Thyroid gland (tissue), 4 donors: ENCODE measurements at places on chromosomes 1 and 21. TPM values are rescaled to one million over a fixed set of nuclear protein-coding genes. Genes with fewer than 3 reads are reported as not detected.

THEM5 gene
- not detected for total RNA-seq

RBM11 gene
- total RNA-seq: 14.8 TPM

DNA sequence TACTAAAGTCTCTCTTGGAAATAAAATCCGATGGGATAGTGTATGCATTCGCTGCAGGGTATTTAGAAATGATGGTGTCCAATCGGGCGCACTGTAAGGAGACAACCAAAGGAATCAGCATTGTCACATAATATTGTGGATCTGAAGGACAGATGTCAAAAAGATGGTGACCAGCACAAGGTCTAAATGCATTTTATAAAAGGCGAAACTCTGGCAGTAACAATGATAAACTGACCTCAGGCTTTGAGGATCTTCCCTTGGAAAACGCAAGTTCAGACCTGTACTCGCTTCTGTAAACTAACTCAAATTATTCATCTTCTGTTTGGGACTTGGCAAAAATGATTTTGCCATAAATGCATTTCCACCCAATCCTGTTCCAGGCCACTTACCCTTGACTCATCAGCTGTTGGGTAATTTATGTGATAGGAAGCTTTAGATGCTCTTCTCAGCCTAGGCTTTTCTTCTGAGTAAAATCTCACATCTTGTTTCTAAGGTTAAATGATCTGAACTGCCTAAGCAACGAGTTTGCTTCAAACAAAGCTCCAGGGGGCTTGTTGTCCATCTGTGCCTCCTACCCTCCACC lies 33.8 kb downstream of the STPG1 start:
- H3K36me3 ChIP-seq: peaks cover 3% of the 10 kb centered on the region
- DNase-seq: no peak
- no peaks in the 10 kb centered on the region for H3K27me3 ChIP-seq

DNA sequence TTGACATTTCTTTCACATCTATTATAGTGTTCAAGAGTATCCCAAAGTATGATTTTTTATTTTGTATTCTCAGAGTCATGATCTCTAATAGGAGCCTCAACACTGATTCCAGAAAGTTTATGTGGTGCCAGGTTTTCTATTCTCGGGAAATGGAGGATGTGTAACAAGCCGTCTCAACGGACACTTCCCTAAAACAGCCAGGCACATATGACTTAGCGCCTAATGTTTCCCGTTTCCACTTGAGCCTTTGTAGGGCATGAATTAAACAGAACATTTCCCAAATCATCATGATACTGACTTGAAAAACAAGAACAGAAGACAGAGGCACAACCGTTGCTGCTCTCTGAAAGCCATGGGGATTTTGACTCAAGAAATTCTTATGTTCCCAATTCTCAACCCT lies 8.0 kb downstream of the CYYR1 start:
- H3K4me3 ChIP-seq: no peak overlapping the region
- no peaks in the 10 kb centered on the region for H3K27me3 ChIP-seq
- no peaks in the 10 kb centered on the region for H3K36me3 ChIP-seq
- no peak overlapping the region for H3K27ac ChIP-seq
- DNase-seq: no peak
- no peaks in the 10 kb centered on the region for H3K4me1 ChIP-seq

DNA sequence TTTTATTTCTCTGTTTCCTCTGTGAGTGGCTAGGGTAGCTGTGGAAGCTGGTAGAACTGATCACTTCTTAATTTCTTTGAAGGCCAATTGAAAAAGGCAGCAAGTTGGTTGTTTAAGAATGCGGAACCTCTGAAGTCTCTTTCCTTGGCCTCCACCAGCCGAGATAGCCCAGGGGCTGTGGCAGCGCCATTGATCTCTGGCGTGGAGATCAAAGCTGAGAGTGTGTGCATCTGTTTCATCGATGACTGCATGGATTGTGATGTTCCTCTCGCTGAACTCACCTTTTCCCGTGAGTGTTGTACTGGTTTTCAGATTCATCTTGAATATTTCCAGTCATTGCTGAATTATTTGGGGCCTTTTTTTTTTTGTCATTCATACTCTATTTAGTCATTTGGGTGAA lies 97.7 kb downstream of the VPS13D start:
- H3K27me3 ChIP-seq: no peaks in the 10 kb centered on the region
- H3K27ac ChIP-seq: no peak overlapping the region
- H3K36me3 ChIP-seq: peaks cover 48% of the 10 kb centered on the region
- DNase-seq: no peak
- no peaks in the 10 kb centered on the region for H3K4me1 ChIP-seq

DNA sequence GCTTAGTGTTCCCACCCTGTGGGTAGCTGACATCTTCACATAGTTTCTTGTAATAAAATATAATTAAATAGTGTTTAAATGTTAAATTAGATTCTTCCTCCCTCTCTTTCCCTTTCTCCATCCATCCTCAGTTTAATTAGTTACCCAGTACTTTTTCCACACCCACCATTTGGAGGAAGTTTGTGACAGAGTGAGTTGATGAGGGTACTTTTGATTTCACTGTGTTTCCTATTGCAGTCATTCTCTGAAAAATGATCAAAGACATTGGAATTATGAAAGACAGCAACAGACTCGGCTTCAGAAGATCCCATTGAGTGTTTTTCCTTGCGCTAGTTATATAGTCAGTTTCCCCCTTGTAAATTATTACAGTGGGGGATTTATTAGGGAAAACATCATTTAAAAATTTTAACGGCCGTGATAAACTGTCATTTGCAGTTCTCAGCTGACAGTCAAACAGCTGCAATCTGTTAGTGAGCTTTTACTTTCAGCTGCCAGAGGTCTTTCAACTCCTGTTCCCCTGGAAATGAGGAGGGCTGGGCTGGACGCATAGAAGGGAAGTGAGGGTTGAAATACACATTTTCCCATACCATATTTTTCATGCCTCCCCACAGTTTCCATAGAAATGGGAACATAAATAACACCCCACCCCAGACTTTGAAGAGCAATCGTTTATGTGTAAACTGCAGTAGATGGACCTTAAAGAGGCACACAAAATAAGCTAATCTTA lies 61.3 kb upstream of the CACYBP start:
- no peaks in the 10 kb centered on the region for H3K36me3 ChIP-seq
- no peak overlapping the region for H3K4me3 ChIP-seq
- no peak for DNase-seq
- H3K4me1 ChIP-seq: no peaks in the 10 kb centered on the region

DNA sequence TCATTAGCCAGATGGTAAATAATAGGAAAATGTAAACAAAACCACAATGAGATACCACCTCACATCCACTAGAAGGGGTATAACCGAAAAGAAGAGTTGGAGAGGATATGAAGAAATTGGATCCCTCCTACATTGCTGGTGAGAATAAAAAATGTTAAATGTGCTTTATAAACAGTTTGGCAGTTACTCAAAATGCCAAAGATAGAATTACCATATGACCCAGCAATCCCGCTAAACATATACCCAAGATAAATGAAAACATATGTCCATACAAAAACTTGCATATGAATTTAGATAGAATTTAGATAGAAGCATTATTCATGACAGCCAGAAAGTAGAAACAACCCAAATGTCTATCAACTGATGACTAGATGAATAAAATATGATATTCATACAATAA lies 4.4 kb upstream of the FMO2 start:
- DNase-seq: no peak
- no peaks in the 10 kb centered on the region for H3K36me3 ChIP-seq
- no peaks in the 10 kb centered on the region for H3K27me3 ChIP-seq
- no peaks in the 10 kb centered on the region for H3K4me1 ChIP-seq
- no peak overlapping the region for H3K27ac ChIP-seq

DNA sequence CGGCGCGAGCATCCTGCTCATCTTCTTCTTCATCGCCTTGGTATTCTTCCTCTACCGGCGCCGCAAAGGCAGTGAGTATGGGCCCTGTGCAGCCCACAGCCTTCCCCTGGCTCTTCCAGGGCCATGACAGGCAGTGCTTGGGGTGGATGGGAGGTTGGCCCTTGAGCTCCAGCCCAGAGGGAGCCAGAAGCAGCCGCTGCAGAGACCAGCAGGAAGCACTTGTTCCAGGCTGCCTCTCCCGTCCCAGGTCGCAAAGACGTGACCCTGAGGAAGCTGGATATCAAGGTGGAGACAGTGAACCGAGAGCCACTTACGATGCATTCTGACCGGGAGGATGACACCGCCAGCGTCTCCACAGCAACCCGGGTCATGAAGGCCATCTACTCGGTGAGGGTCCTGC lies 87.3 kb upstream of the CD1D start:
- no peaks in the 10 kb centered on the region for H3K27me3 ChIP-seq
- no peak overlapping the region for H3K27ac ChIP-seq
- peaks cover 32% of the 10 kb centered on the region for H3K36me3 ChIP-seq
- no peak for DNase-seq

DNA sequence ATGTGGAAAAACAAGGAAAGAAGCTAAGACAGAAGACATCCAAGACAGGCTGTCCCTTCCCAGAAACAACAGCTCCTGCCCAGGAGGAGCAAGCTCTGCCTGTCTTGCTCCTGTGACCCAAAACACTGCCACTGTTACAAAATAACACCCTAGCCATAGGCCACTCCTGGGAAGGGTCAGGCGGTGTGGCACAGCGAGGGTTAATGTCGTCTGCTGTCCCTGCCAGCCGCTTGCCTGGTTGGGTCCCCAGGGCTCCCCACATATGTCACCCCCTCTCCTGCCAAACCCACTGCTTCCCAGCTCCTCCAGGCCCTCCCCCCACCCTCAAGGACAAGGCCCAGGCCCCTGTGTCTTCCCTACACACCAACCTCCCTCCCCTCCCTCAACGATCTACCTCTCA lies 3.9 kb upstream of the NHLH1 start:
- no peak for DNase-seq
- no peaks in the 10 kb centered on the region for H3K4me1 ChIP-seq
- peaks cover 6% of the 10 kb centered on the region for H3K36me3 ChIP-seq
- no peaks in the 10 kb centered on the region for H3K27me3 ChIP-seq
- no peak overlapping the region for H3K27ac ChIP-seq
